ENCODE measurements at places on chromosomes 1 and 21.

DNA sequence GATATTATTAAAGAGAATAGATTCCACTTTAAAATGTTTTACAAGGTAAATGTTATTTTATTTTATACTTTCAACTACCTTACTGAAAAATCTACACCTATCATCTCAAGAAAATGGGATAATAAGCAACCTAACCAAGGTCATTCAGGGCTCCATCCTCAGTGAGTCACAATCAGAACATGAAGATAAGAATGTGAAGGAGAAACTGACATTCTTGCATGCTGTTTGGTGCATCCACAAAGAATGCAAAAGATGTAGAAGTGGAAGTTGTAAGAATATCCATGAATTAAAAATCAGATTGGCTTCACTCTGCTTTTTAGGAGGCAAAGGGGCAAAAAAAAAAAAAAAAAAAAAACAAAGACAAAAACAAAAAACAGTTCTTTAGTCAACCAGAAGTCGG lies 6.5 kb downstream of the WARS2 start:
- no peak for DNase-seq

DNA sequence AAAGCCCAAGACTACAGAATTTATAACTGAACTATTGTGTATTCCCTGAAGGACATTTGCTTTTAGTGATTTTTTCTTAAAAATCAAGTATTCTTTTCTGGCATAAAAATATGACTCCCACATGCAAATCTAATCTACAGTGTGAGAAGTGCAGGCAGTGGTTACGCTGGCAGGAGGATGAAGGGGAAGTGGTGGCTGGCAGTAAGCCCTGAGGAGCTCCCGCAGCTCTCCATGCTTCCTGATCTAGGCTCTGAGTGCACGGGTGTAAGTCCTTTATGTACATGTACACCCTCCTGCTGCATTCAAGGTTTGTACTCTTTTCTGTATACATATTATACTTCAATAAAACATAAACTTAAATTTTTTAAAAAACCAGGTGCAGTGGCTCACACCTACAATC lies 67.5 kb upstream of the PRDX6 start:
- no peak for DNase-seq

- no peak for DNase-seq
Observed at GRCh38 chr21:44327603-44327974, 11.6 kb downstream of the CFAP410 start.

GRCh38 chr1:97610748-97611147 lies 310.1 kb downstream of the DPYD start:
- DNase-seq = no peak

DNA sequence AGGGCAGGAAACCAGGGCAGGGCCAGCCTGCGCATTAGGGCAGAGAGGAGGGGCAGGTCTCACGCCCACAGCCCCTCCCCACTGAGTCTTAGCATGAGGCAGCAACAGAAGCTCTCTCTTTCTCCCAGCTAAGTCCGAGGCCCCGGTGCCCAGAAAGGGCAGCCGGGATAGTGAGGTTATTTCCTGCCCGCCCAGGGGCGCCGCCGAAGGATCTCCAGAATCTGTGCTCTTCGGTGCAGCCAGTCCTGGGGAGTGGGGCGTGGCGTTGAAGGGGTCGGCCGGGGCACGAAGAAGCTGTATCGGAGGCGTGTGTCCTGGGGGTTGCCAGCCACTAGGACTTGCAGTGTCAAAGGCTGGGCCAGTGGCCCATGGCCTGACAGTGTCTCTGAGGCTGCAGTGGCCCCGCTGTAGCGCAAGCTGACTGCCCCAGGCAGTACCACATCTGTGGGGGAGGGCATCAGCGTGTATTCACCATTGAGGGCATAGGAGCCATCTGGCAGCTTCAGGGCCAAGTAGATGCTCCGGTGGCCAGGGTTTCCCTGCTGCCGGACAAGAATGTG lies 7.8 kb downstream of the ADAMTS4 start:
- peak; percentile 74 for DNase-seq

- no peak for DNase-seq
Observed at GRCh38 chr1:215055281-215055935, 27.1 kb upstream of the KCNK2 start.

- peak; percentile 93 for DNase-seq
Observed at GRCh38 chr21:25735646-25736597, 1.1 kb downstream of the GABPA start.

GRCh38 chr1:44924835-44925464 lies 61.4 kb downstream of the EIF2B3 start:
- no peak for DNase-seq

DNA sequence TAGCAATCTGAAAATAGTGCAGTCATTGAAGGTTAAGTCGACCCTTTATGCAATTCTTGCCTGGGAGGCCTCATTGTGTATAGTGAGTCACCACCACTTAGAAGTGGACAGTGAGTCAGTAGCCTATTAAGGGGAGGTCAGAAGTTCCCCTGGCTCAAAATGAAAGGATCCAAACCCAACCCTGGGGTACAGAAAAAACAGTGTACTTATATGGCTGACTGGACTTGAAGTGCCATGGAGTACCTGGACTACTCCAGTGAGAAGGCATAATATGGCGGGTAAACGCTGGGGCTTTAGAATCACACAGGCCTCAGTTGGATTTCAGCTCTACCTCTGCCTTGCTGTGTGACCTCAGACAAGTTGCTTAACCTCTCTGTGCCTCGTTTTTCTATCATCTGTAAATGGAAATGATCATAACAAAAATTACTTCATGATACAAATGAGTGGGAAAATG lies 2.2 kb upstream of the BCL9 start:
- DNase-seq = no peak

- DNase-seq = peak; percentile 15
Observed at GRCh38 chr1:107479865-107480350, 339.1 kb downstream of the NTNG1 start.

- DNase-seq = no peak
Observed at GRCh38 chr1:161044535-161044907, 1.3 kb downstream of the USF1 start.

- DNase-seq = no peak
Observed at GRCh38 chr1:17952506-17952905, 155.1 kb upstream of the IGSF21 start.

- no peak for DNase-seq
Observed at GRCh38 chr1:20325844-20326420, 35.3 kb downstream of the VWA5B1 start.

DNA sequence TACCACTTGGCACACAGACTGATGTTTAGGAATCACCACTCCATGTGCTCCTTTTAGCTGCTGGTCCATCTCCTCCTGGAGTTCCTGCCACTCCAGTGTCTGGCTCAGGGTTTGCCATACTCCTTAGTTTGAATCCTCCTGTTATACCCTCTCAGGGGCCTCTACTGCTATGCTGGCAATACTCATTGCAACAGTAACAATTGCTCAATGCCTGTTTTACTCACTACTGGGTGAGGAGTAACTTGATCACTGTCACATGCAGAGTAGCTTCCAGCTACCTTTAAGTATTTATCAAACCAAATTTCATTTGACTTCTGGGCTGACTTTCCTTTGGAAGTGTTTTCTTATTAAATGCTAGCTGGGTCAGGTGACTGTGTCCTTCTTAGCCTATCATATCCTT lies 107.2 kb upstream of the WLS start:
- DNase-seq = no peak

DNA sequence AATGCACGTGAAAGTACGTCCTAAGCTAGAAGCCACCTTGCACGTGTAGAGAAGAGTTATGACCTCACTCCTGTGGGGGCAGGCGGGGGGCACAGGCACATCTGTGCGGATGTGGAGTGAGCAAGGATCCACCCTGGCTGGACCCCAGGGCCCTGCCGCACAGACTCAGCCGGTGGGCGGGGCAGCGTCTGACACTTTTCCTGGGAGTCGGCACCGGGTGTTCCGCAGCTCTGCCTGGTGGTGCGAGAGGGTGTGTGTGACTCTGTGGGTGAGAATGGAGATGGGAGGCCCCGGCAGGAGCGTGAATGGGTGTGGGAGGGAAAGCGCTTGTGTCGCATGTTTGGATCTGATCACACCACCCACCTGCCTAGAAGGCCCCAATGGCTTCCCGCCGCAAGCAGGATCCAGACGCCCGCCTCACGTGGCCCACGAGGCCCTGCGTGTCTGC lies 29.5 kb downstream of the RAP1GAP start:
- DNase-seq = no peak

- DNase-seq = no peak
Observed at GRCh38 chr1:65056866-65057265, 90.5 kb upstream of the JAK1 start.

GRCh38 chr1:184851822-184852746 lies 97.4 kb upstream of the EDEM3 start:
- DNase-seq = no peak

- peak; percentile 7 for DNase-seq
Observed at GRCh38 chr1:205950826-205951549, 7.7 kb upstream of the SLC26A9 start.

- DNase-seq = no peak
Observed at GRCh38 chr1:112093372-112093694, 103.9 kb upstream of the KCND3 start.

DNA sequence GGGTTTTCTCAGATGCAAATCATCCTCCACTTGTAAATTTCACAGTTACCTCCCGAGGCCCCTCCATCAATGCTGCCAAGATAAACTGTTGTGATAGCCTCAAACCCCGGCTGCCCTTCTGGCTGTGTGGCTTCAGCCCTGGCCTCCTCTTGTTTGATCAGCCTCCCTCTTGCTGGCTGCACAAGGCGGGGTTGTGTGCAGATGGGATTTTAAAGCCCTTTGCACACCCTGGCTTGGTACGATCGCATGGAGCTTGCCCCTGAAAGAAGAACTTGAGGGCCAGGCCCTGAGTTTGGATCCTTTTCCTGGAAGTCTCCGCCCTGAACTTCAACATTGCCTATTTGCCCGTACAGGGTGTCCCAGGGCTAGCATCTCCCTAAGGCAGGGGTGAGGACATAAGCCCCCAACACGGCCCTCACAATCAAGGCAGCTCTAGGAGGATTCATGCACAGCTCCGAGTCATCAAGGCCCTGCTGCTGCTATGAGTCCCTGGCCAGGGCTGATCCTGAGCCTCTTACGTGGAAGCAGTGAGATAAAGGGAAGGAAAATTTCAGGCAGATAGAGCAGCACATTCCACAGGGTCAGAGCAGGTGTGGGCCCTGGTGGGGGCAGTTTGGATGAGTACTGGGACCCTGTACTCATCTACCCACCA lies 181.2 kb upstream of the VAMP3 start:
- DNase-seq = no peak

GRCh38 chr1:117128323-117129079 lies 7.0 kb upstream of the TRIM45 start:
- no peak for DNase-seq

DNA sequence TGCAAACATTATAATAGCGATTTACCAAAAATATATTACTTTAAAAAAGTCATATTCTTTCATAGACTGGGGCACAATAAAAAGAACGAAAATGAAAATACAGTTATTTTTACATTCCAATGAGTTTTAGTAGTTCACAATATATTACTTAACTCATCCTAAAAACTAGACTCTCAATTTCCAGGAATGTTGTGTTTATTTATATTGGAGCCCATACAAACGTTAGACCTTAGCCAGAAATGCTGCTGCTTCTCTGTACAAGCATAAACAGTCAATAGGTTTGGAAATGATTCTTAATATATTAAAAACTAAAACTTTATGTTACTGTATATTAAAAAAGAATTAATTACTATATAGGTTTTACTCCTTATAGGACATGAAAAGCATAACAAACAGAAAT lies 302.3 kb downstream of the BRINP3 start:
- DNase-seq = no peak

DNA sequence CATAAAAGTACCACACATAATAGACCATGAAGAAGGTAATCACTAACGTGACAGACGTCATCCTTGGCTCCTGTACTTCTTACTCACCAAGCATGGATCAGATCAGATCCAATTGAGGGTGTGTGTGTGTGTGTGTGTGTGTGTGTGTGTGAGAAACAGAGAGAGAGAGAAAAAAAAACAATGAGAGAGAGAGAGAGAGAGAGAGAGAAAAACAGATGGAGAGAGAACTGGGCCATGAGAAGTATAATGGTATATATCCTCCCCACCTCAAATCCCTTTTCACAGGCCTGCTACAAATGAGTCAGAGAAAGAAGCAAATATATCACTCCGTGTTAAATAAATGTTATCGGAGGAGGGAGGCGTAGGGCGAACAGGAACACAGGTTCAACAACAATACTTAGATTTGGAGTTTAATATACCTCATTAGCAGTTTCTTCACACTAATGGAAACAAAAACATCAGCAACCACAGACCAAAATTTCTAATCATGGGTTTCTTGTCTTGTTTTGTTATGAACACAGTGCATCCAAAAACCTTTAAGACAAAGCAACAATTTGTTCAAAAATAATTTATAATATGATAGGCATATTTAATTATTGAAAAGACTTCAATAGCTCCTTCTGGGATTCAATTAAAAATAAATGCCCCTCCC lies 45.3 kb downstream of the TIAM1 start:
- no peak for DNase-seq

DNA sequence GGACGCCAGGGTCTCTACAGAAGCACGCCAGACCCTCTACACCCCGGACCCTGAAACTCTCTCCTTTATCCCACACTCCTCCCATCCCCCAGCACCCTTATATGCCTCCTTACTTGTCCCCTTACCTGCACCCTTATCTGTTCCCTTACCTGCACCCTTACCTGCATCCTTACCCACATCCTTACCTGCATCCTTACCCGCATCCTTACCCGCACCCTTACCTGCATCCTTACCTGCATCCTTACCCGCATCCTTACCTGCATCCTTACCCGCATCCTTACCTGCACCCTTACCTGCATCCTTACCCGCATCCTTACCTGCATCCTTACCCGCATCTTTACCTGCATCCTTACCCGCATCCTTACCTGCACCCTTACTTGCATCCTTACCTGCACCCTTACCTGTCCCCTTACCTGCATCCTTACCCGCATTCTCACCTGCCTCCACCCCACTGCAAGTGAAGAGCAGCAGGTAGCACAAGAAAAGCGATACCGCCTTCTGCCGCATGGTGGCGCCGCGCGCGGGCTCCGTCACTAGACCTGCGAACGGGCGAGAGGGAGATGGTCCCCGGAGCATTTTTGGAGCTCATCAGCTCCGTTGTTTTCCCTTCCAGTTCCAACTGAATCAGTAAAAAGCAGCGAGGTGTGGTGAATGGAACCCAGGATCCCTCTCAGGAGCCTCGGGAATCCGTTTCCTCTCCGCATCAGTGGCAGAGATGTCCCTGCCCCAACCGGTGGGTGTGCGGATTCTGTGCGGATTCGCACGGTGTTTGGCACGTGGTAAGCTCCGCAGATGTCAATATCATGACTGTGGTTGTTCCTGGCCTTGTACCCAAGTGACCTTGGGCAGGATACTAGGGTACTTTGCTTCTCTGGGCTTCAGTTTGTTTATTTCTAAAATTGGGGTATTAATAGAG lies 2.9 kb downstream of the IFI6 start:
- peak; percentile 18 for DNase-seq

- DNase-seq = no peak
Observed at GRCh38 chr21:31135531-31136184, 97.4 kb upstream of the KRTAP19-8 start.

DNA sequence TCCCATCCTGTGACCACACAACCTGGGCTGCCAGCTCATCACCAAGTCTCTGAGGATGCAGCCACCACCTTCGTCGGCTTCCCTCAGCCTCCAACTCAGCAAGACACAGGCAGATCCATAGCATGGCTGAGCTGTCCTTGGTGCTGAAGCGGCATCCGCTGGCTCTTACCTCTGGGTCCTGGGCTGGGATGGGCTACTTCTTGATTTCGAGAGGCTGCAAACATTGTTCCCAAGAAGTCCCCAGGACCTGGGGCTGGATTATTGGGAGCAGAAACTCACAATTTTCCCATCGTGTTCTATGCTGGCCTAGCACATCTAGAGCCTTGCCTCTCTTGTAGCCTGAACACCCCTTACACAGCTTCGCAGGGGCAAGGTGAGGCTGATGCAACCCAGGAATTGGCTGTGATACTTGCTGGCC lies 24.9 kb upstream of the C1QA start:
- DNase-seq = no peak

GRCh38 chr1:171995573-171995972 lies 154.3 kb downstream of the DNM3 start:
- DNase-seq = no peak
